NCI-H524 treated with DMSO at 0.1 percent for 48 hours (cell line): ENCODE measurements at places on chromosomes 2 and 18.

DNA sequence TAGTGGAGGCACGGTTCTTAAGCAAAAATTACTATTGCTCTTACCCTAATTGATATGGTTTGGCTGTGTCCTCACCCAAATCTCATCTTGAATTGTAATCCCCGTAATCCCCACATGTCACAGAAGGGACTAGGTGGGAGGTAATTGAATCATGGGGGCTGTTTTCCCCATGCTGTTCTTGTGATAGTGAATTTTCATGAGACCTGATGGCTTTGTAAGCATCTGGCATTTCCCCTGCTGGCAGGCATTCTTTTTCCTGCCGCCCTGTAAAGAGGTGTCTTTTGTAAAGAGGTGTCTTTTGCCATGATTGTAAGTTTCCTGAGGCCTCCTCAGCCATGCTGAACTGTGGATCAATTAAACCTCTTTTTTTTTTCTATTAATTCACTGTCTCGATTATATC is 1691.8 kb upstream of the SLC39A10 start:
- no peak for DNase-seq

DNA sequence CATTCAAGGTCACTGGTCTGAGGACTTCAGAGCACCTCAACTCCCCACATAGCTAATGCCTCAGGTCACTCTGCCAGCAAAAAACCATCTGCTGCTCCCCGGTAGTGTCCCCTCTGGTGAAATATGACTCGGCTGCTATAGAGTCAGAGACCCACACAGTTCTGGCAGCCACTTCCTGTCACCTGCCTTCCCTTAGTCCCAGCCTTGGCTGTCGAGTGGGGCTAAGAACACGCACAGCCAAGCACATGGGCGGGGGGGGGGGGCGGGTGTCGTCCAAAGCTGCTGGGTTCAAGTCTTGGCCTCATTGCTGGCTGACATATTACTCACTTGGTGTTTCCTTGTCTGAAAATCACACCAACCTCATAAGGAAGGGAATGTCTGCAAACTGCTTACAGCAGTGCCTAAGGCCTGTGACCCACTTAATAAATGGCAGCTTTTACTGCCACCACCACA is 37.5 kb downstream of the POLR1A start:
- no peak for DNase-seq

- DNase-seq = no peak
Observed at GRCh38 chr2:118580651-118581050, 266.8 kb downstream of the EN1 start.

GRCh38 chr2:180655842-180656454 is 324.5 kb upstream of the UBE2E3 start:
- DNase-seq = no peak

DNA sequence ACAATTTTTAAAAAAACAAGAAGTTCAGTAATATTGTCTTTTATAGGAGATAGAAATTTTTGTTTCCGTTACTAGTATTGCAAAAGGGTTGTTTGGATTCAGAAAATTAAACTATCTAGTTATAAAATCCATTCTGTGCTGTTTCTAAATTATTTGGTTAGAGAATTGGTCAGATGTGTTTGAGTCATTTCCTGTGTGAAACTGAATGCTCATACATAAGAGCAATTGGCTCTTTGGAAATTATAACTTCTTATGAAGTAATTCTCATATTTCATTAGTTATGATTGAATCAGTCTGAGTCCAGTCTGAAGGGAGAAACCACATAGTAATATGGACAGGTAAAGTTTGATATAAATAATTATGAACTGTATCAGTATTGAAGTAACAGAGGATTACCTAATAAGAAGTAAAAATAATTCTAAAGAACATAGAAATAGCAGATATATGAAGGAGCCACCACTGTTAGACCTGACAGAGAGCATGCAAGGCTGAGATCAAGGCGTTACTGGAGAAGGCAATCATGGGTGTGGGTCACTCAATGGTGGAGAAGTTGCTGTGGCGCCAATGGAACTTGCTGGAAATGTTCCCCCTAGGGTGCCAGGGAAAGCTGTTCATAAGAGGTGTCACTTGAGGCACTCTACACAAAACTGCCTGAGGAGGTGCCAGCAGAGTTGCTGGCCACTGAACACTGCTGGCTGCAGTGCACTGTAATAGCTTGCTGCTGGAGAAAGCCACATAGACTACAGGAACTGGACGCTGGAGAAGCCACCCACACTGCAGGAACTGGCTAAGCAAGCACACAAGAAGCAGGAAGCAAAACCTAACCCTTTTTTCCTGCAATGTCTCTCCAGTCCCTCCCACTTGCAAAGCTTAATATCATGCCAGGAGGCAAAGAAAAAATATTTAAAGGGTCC is 18.0 kb upstream of the FAP start:
- DNase-seq = no peak

DNA sequence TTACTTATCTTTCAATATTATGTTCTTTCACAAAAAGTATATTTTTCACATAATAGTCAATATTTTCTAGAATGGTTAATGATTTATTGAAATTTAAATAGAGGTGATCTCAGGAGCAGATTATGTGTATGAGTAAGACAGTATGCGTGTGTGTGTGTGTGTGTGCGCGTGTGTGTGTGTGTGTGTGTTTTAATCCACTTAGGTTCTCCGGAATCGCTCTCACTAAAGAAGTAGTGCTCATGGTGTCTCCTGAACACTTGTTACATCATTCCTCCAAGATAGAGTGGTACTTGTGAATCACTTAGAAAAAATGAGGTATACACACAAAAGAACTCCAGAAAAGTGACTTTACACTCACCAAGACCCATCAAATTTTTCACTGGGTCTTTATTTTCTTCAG is 91.0 kb upstream of the KCNH7 start:
- DNase-seq = no peak

- no peak for DNase-seq
Observed at GRCh38 chr2:197388866-197389587, 45.8 kb downstream of the SF3B1 start.
